Activated naive CD8-positive, alpha-beta T cell treated with anti-CD3 and anti-CD28 coated beads, Interleukin-2, amount 50 U/mL, for 16 hours (primary cell): ENCODE measurements at places on chromosomes 5 and 9.

GRCh38 chr5:113378081-113378480, 56.7 kb downstream of the TSSK1B start:
- no peak for DNase-seq

DNA sequence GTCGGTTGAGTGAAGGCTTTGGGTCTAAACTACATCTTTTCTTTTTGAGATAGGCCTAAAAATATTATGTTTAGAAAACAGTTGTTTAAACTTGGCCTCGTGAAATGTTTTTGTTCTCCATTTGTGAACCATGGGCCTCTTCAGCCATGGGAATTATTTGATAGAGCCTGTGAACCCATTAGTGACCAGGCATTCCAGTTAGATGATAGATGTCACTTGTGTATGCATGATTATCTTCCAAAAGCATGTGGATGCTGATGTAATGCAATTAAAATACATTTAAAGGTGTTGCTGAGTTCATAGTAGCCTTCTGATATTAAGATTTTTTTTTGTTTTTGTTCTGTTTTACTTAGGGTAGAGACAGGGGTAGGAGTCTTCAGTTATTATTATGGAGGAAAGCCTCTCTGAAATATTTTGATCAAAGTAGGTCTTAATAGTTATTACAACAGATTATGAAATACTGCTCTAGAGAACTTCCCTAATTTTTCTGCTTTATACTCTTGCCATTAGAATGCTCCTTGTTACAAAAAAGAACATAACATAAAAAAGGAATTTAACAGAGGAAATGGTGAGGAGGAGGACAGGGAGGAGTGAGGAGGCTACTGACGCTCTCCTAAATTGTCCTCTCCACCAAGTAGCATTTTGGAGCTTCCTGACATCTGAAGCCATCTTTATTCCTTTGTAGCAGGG, 32.9 kb downstream of the CPEB4 start:
- DNase-seq: no peak

DNA sequence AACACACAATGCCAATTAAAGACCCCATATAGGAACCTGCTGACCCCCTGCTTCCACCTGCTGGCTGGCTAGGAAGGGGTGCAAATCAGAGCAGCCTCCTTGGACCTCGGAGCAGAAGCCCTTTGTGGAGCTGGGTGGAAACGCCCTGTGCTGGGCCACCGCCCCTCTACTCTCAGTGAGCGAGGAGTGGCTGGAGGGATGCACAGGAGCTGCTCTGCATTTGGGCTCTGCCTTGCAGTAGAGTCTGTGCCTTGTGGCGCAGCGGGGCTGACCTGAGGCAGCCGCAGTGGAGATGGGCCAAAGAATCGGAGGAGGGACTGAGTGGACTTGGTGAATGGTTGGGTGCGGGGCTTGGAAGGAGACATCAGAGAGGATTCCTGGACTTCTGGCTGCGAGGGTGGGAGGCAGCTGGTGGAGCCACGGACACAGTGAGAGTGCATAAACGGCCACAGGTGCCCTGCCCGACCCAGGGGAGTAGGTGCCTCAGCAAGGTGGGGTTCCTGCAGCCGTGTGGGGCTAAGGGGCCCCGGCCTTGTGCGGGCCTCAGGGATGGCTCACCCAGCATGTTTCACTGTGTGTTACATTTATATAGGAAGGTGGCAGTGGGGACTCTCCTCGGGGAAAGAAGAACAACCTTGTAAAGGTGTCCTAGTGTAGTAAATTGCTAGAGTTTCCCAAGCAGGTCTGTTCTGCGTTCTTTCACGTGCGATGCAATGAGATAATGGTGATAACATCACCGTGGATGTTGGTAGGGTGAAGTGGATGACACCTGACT, 14.1 kb upstream of the IRX4 start:
- DNase-seq: no peak

DNA sequence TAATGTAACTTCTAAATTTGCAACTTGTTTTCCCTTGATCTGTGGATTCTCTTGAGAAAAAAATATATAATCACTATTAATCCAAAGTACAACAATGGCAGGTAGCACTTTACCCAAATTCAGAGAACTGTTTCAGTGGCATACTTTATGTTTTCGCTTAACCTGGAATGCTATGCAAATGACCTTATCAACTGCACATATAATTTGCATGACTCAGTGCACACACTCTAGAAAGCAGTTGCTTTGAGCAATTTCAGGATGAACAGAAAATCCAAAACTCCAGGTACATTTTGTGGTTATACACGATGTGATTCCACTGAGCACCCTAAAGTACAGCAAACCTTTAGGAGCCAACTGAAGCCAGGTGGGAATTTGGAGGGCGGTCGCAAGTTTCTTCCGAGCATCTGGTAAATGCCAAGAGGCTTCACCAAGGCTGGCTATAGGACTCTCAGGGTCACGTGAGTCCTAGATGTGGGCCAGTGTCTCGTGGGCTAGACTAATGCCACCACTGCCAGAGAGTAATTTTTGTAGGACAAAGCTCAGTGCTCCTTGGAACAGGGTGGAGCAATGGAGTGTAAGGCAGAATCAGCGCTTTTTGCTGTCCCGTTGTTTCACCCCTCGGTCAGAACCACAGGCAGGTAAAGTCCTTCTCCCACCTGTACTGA, 37.3 kb downstream of the DMGDH start:
- DNase-seq: no peak

GRCh38 chr9:127637322-127637847, 25.3 kb downstream of the STXBP1 start:
- DNase-seq: no peak

DNA sequence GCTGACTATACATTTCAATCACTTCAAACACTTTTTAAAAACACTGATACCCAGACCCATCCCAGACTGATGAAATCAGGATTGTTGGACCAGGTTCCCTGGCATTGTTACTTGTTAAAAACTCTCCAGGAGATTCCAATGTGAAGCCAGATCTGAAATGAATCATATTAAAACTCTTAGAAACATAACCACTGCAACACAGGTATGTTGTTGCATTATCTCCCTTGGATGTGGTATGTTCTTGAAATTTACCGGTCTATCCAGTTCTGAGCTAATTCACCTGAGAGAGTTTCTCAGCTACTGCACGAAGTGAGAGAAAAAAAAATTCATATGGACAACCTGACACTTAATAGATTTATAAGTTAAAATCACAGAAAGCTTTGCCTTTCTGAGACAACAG, 21.8 kb downstream of the MEF2C start:
- DNase-seq: no peak

DNA sequence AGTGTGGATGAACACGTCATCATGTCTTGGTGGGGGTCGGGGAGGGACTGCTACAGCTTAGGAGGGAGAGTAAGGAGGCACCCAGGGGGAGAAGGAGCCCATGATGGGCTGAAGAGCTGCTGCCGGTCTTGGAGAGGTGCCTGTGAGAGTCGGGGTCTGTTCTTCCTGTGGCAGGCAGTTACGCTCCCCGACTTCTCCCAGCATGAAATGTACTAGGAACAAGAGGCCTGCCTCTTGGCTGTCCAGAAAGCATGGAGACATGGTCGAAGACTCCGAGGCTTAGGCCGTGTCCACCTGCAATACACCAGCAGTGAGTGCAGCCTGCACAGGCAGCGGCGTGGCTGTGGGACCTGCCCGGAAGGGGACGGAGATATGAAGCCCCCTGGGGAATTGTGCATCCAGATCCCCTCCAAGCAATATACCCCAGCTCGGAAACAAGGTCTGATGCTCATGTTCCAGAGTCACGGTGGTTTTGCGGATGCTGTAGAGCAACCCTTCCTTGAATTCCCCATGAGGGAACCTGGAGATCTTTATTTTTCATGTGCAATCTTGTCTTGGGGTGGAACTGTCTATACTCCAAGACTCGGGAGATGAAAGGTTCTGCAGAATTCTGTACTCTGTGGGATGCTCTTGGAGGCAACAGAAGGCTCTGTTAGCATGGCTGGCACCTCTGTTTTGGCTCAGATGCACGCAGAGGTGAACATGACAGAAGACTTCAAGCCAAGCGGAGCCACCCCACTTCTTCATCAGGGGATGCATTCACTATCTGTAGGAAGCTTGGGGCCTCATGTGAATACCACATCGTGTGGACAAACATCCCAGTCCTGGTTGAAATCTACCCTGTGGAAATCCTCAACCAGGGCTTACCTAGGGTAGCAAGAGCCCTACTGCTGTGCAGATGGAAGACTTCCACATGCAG, 374.9 kb upstream of the IRX4 start:
- no peak for DNase-seq

DNA sequence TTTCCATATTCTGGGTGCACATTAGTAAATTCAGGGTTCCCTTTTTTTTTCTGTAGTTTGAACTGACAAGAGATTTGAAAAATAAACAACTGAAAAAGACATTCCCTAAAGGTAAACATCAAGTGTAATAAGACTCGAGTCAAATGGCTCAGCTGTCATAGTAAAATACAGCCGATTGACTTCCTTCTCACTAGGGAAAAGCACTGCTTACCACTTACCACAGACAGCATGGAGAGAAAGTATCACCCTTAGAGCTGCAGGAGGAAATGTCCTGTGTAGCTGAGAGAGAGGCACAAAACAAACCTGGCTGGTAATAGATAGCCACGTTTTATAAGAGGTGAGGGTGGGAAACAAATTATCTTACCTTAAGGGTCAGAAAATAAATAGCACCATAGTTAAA, 12.1 kb upstream of the DMAC1 start:
- no peak for DNase-seq

- no peak for DNase-seq
These were observed 173.4 kb upstream of the NR3C1 start for GRCh38 chr5:143576711-143577484.

DNA sequence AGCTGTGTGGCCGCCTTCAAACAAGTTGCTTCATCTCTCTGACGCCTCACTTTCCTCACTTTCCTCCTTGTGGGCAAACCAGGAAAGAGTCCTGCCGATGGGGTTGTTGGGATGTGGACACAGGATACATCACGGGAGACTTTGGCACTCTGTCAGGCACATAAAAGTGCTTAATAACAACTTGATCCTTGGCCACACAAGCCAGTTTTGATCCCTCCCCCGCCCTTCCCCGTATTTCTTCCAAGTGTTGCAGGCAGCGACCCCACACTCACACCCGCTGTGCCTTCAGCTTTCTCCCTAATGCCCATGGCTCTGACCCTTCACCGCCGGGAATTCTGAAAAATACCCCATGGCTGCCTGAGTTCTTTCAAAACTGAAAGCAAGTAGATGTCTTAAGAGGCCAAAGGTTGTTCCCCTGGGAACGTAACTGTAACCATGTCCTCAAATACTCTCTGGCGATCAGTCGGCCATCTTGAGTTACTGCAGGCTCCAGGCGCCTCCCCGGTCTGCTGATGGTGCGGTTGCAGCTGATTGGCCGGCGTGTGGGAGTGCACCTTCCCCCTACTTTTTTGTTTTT, 59.8 kb downstream of the ARHGEF37 start:
- no peak for DNase-seq

DNA sequence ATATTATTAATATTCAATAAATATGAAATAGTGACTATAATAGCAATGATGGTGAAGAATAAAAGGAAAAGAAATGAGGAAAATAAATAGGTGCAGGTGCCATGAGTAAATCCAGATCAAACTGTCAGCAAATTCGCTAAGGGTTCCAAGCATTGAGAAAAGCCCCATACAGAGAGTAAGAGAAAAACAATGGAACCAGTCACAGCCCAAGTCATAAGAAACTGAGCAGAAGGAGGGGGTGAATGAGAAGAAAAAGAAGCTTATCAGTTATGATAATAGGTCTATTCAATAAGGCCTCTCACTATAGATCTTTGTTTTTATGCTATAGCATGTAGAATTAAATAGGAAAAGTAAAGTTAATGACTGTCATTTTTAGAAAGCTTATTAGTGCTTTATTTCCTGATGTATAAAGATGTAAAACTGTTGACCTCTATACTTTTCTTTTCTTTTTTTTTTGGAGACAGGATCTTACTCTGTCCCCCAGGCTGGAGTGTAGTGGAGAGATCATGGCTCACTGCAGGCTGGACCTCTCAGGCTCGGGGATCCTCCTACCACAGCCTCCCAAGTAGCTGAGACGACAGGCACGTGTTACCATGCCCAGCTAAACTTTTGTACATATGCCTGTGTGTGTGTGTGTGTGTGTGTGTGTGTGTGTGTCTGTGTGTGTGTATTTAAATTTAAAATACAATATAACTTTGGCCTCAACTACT, 72.4 kb downstream of the FYB1 start:
- no peak for DNase-seq

DNA sequence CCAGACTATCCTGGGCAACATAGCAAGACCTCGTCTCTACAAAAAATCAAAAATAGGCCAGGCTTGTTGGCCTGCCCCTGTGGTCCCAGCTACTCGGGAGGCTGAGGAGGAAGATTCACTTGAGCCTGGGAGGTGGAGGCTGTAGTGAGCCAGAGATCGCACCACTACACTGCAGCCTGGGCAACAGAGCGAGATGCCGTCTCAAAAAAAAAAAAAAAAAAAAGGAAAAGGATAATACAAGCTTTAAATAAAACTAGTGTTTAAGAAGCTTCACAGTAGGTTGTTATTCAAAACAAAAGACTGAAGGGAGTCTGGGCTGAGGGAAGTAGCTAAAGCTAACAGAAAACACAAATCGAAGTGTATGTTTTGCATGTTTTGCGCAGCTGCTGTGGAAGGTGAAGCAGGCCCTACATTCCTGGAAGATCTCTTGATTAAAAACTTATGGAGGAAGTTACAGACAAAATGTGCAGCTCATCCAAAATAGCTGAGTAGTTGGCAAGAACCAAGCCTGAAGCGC, 581 bp upstream of the C9orf40 start:
- no peak for DNase-seq

- no peak for DNase-seq
These were observed 171.9 kb downstream of the KDM4C start for GRCh38 chr9:6929441-6930215.

GRCh38 chr5:158273035-158273434, 414.1 kb upstream of the CLINT1 start:
- no peak for DNase-seq

GRCh38 chr5:36161361-36161760, 9.4 kb downstream of the SKP2 start:
- no peak for DNase-seq

GRCh38 chr9:133614056-133614455, 4.9 kb upstream of the FAM163B start:
- no peak for DNase-seq

DNA sequence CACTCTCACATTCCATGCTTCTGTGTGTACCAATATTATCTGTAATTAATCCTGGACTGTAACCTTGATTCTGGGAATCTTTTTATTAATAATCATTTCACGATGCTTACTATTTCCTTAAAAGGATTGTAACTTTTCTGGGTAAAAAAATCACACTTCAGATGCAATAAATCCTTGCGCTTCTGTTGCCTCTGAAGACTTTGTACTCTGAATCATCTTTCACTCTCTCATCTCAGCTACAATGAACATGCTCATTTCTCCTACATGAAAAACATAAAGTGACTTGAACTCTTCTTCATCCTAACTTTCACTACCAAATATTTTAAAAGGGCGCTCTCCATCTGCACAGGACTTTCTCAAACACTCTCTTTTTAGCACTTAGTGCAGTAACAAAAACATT, 50.0 kb downstream of the GDA start:
- no peak for DNase-seq

GRCh38 chr9:4421847-4422246, 68.4 kb upstream of the SLC1A1 start:
- DNase-seq: no peak

DNA sequence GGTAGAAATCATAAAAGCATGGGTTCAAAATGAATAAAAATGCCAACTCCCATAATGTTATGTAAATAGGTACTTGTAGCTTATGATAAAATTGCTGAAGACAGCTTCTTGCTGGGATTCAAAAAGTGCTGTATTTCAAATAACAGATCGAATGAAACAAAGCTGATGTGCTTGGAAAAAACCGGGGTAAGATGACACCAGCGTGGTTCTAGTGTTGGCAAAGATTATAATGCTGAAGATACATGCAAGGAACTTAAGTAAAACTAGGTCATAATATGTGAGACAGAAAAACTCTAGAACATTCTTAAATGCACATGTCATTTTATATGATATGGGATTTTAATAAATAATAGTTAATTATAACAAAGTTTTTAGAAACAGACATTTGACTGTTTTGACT, 44.4 kb upstream of the APC start:
- no peak for DNase-seq
